ENCODE measurements at places on chromosomes 4 and X.

DNA sequence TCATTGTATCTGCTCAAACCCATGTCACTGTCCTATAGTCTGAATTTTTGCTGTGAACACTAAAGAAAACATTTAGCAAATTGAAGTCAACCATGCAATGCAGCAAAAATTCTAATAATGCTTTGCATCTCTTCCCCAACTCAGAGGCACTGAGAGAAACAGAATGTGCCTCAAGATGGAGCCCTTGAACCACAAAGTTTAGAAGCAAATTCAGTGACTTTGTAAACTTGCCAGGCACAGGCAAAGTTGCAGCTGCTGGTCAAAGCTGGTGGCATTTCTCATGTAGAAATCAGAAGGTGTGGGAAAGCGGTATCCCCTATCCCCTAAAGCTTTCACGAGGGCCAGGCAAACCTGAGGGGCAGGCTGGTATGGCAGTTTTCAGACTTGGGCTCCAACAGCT lies 121.7 kb upstream of the DIPK2B start:
- peak; percentile 2 for DNase-seq

GRCh38 chr4:87732033-87732765 lies 67.2 kb upstream of the IBSP start:
- DNase-seq = no peak

- DNase-seq = no peak
These were observed 1191.0 kb upstream of the AGA start for GRCh38 chr4:178633263-178633662.

DNA sequence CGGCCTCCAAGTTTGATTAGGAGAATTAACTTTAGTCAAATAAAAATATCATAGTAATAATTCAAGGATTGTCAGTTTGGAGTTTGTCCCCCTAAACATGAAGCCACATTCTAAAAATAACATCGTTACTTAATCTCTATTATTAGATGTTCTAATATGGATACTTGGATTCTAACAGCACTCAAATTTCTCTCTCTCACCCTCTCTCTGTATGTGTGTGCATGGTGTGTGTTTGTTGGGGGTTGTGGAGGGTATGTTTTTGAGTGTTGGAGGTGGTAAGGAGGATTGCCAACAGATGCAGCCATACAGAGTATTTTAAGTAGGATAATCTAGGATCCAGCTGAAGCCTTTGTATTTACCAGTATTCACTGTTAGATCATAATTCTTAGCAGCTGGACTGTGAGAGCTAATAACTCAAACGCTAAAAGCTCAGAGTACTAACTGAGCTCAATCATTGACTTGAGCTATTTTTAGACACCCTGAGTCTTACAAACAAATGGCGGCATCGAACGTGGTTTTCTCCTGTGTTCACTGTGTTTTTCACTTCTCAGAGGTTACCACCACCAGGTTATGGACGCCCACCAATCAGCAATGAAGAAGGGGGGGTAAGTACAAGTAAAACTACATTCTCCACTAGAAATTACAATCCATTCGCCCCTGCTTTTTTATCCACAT lies 8.8 kb downstream of the ENAM start:
- DNase-seq = no peak

- no peak for DNase-seq
These were observed 36.5 kb downstream of the TXLNG start for GRCh38 chrX:16822723-16823122.

- DNase-seq = no peak
These were observed 402 bp downstream of the CCDC120 start for GRCh38 chrX:49059201-49059600.

- DNase-seq = no peak
These were observed 13.4 kb downstream of the SRD5A3 start for GRCh38 chr4:55359397-55359916.

DNA sequence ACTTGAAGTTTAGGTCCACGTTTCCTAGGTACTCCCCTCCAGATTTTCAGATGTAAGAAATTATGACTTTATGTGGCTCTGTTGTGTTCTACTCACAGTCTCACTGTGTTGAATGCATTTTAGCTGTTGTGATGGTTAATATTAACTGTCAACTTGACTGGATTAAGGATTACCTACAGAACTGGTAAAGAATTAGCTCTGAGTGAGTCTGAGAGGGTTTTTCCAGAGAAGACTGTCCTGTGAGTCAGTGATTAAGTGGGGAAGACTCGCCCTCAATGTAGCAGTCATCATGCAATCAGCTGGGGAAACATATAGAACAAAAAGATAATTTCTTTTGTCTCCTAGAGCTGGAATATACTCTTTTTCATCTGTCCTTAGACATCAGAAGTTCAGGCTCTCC lies 493.4 kb downstream of the ACTRT1 start:
- no peak for DNase-seq

All from CD4-positive, alpha-beta T cell treated with Interleukin-12 subunit alpha and Interleukin-12 subunit beta, for 1 hour (primary cell).